ENCODE measurements at places on chromosomes 4 and X.

GRCh38 chr4:15659768-15660570 lies 4.8 kb upstream of the FBXL5 start:
- no peak for DNase-seq

DNA sequence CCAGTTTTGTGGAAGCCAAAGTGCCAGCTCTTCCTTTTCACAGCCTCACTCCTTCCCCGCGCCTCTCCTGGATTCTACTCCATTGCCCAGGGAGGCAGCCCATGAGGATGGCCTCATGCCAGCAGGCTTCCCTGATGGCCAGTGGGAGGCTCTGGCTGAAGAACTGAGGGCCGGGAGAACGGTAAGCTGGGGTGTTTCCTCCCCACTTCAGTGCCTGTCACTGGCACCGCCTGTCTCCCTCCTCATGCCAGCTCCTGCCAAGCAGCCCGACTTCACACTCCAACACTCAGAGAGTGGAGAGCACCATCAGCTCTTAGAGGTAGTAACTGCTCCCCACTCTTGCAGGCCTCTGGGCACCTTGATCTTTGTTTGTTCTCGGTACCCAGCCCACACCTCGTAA lies 46.9 kb upstream of the STIM2 start:
- DNase-seq: no peak

DNA sequence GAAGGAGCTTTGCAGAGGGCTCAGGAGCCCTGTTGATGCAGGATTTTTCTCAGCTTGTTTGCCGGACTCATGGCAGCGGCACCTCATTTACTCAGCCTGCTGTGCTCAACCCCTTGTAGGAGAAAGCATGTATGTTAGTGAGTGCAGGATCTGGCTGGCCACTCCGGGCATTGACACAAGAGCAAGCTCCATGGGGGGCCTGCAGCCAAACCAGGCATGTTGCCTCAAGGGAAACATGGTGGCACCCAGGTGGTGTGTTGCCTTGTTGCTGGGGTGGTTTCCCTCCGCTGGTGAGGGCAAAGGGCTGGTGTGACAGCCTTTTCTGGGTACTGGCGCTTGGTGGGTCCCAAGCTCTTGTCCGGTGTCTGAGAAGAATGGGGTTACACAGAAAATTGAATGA lies 189.3 kb upstream of the ANXA3 start:
- DNase-seq: no peak

DNA sequence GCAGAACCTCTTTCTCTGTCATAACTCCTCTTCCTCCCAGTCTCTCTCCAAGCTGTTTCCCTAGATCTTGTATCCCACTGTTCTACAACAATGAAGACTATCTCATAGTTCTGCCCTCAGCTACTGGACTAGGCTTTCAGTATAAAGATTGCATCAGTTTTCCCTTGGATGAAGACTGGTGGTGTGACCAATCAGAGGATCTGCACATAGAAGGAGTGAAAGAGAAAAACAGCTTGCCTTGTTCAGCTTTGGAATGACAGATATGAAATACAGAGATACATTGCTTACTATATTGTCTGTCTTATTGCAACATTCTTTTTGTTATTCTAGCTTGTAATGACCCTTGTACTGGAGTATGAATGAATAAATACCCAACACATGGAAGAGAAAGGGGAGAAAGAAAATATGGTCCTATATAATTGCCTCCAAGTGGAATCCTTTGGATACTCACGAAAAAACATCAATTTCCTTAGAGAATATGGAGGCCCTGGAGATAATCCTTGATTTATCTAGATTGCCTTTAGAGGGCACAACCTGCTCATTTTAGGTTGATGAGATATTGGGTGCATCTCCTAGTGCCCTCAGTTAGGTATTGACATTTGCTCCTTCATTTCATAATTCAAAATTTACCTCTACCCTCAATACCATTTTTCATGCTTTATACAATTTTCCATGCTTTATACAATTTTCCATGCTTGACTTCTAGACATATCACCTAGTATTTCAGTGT lies 395.8 kb downstream of the NAF1 start:
- no peak for DNase-seq

GRCh38 chr4:182521011-182521410 lies 277.8 kb downstream of the TENM3 start:
- no peak for DNase-seq

DNA sequence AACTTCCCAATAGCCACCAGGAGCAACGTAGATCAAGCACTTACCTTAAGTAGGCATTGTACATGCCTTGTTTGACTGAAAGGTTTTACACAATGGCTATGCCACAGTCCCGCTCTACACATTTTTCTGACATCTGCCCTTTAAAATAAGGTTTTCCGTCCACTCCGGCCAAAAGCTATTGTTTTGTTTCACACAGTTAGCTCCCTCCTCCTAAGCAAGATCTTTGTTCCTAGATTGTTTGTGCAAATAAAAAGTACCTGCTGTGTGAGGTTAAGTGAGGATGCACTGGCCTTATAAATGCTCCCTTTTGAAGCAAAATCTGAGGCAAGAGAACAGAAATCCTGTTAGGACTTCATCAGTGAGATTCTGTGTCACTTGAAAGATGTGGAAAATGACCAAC lies 11.8 kb downstream of the SCD5 start:
- no peak for DNase-seq

DNA sequence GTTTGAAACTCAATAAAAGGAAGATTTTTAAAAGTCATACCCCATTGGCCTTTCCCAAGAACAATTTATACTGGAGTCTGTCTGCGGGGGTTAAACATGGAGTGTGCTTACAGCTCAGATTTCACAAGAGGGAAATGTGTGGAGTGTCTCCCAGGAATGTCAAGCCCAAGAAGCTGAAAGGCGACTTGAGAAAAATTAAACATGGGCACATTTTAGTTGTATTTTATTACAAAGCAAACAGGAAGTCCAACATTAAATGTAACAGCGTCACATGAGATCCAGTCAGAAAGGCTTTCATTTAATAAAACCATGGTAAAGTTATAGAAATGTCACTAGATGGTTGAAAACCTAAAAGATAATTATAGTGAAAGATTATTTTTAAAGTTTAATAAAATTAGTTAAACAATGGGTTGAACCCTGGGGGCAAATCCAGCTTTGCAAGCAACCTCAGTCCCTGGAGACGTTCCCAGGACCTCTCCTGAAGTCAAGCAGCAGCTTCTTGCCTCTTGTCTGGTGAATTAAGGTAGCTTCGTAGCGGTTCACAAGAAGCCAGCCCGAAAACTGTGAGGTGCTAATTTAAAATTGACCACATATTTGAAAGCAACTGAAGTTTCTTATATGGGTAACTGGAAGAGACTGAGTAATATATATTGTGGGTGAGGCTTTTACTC lies 168.4 kb upstream of the EDNRA start:
- DNase-seq: no peak

DNA sequence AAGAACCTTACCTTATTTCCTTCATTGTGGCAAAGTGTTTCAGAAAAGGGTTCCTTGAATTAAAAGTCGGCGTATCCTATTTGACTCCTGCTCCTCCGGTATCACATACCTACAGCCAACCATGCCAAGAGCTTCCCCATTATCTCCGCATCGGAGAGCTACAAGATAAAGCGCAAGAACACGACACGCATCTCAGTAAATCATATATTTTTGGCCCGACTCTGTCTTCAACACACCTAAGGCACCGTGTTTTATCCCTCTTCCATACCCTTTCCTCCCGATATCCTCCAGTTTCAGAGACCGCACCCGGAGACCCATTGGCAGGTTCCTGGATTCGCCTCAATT lies 497 bp upstream of the THAP9 start:
- no peak for DNase-seq

DNA sequence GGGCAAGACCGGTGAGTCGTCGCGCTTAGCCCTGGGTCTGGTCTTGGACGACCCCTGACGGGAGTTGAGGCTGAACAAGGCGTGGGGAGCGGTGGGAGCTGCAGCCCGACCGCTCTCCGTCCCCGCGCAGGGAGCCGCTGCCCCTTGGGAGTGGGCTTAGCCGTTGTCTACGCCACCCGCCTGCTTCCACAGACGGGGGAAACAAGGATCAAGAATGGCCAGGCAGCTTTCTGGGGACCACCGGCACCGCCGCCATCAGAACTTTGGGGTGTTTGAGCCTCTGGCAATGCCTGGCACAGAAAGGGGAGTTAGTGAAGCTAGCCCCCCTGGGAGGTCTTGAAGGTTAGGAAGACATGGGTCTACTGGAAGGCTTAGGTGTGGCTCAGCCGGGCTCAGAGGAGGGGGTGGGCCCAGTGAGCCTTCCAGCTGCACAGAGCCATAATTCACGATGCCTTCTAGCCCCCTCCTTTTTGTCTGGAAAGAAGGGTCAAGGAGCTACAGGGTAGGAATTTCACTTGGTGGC lies 583 bp downstream of the RASL11B start:
- DNase-seq: no peak

DNA sequence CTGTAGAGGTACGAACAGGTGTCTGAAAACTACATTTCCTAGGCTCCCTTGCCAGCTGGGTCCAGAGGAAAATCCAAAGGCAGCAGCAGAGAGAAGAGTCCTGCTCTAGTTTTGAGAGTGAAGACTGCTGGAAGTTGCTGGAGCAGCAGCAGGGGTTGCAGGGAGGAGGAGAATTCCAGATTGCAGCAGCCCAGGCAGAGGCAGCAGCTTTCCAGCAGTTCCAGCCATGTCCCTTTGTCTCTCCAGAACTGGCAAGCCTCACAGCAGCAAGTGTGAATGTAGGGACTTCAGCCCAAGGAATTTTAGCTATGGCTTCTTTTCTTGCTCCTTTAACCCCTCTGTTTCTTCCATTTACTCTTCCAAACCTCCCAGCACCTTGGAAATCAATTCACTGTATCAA lies 24.1 kb upstream of the STIM2 start:
- no peak for DNase-seq

DNA sequence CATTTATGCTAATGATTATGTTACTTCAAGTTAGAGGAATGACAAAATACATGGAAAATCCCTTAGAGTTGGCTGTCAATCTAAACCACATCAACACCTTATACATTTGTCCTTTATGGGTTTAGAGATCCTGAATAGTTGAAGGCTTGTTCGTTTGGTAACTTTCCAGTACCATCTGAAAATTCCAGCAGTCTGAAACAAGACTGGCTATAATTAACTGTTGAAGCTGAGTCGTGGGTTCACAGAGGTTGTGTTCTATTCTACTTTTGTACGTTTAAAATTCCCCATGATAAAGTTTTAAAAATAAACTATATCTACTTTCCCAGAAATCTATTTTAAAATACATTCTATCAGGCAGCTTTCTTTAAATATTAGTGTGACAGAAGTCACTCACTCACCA lies 73.0 kb downstream of the USP46 start:
- no peak for DNase-seq

GRCh38 chr4:23728971-23729370 lies 160.9 kb downstream of the PPARGC1A start:
- no peak for DNase-seq

DNA sequence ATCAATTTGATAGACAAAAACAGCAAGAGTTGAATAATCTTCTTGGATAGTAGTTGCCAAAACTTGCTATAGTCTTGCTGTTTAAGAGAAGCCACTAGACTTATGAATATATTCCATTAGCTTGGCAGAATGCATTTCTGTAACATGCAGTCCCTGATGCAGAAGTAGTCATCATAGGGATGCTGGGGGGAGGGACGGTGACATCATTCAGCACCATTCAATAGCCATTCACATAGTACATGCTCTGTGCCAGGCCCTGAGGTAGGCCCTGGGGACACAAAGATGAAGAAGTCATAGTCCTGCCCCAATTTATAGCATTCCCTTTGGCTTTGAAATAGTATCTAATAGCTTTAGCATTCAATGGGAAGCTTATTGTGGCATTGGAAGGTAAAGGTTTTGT lies 185.5 kb upstream of the AFF2 start:
- no peak for DNase-seq

DNA sequence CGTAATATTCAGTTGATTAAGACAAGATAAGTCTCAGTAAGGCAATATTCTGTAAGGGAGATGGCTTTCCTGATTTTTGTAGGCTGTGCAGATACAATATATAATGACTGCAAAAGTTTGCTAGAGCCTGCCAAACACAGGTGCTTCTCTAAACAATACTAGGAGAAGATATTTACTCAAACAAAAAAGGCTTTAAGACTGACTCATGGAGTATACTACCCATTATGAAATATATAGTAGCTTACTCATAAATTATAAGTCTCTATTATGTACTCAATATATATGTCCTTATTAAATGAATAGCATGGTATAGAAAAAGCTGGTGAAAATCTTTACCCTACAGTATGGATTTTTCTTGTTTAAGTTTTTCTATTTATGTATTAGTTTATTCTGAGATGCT lies 93.2 kb upstream of the IL15 start:
- DNase-seq: no peak

GRCh38 chr4:102447413-102447812 lies 53.7 kb upstream of the NFKB1 start:
- no peak for DNase-seq

DNA sequence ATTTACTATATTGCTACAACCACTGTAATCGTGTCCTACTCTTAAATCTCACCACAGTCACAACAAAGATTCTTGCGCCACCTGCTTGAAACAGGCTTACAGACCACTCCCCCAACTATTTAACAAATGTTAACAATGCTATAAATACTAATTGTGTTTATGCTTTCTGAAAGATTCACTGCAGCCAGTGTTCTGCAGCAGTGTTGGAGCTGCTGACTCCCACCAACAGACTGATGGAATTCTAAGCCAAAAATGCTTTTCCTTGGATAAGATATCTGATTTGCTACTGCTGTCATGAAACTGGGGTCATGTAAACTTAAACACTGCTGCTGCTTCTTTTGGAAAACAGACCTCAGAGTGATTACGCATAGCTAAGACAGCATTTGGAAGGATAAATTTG lies 244.2 kb upstream of the MAB21L2 start:
- no peak for DNase-seq

DNA sequence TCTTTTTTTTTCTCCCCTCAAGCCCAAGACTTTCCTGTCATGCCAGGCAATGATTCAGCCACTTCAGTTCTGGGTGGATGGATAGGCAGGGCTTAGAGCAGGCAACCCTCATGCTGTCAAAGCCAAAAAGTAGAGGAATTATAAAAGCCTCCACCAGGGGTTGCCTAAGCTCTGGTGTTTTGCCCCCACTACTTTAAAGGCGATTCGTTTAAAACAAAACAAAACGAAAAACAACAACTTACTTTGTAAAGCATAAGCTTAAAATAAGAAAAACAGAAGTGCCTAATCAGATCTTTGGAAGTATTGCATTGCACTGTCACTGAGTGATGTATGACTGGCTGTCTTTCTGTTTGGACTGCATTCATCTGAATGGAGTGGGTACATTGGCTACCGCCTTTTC lies 5.3 kb upstream of the IDS start:
- DNase-seq: no peak

DNA sequence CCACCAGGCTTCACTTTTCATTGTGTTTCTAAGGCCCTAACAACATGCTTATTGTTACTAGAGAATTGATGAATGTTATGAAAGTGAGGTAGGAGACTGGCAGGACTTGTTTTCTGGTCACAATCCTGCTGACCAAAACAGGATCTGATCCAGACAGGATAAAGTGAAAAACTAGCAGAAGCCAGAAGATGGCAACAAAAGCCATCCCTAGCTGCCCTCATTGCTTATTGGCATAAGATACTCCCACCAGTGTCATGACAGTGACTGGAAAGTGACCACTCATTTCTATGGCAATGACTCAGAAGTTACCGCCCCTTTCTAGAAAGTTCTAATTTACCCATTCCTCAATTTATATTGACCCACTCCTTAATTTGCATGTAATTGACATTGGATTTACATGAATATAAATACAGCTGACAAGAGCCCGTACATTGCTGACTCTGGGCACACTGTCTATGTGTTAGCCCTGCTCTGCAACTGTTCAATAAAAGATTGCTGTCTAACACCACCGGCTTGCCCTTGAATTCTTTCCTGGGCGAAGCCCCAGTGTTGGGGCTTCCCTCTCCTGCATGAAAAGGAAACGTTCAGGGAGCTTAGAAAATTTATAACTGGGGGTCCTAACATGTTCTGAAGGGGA lies 30.0 kb upstream of the FGG start:
- DNase-seq: no peak

Data from left colon (tissue), 2 donors.